ENCODE measurements at places on chromosomes 2 and 18.

DNA sequence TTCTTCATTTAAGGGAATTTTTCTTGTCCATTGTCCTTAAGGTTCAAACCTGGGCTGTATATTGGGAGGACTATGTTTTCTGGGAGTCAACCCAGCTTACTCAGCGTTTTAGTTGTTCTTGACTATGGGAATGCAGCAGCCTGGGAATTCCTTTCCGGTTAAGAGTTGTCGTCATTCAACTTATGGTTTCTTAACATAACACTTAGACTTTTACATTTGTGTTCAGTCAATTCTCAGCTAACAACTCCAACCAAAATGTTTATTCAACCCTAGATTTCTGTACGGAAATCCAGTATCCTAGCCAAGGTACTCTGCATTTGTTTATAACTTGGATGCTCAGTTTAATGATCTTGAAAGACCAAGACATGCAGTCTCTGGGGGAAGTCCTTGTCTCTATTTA is 960.9 kb downstream of the CBLN2 start:
- no peak for DNase-seq

DNA sequence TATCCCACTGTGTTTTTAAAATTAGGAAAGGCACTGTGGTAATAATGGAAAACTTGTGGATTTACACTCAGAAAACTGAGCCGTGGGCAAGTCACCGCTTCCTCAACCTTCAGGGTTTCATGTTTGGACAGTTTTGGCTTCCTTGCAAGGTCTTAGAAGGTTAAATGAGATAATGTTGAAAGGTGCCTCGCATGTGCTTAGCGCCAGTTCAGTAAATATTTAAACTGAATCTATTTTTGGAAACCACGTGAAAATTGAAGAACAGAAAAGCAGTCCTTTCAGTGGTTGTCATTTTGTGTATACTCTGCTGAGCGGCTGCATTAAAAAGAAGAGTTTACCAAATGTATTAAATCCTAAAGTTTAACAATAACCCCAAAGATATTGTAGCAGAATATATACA is 15.2 kb upstream of the AGAP1 start:
- no peak for DNase-seq

DNA sequence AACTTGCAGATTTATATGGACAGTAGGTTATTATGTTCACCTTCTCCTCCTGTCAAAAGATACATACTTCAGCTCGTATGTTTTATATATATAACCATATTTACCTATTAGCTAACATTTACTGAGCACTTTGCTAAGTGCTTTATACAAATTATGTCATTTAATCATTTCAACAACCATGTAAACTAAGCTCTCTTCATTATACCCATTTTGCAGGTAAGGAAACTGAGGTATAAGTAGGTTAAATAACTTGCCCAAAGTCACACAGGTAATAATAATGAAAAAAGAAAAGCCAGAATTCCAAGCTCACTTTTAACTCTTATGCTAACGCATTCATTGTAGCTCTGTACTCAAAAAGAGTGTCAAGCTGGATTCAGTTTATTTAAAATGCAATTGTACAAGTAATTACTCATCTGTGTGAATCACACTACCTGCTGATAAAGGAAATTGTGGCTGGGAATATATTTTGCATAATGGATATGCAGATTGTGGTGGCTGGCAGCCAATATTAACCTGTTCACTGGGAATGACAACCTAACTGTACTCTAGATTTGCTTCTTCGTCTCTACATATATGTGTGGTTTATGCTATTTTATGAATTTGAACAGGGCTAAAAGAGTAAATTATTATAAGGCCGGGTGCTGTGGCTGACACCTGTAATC is 20.6 kb downstream of the SLC16A14 start:
- DNase-seq, result no peak

GRCh38 chr18:45958027-45958426 is 9.1 kb downstream of the EPG5 start:
- DNase-seq, result no peak

- DNase-seq, result no peak
These were observed 86.0 kb downstream of the ACSL3 start for GRCh38 chr2:222946700-222947287.

DNA sequence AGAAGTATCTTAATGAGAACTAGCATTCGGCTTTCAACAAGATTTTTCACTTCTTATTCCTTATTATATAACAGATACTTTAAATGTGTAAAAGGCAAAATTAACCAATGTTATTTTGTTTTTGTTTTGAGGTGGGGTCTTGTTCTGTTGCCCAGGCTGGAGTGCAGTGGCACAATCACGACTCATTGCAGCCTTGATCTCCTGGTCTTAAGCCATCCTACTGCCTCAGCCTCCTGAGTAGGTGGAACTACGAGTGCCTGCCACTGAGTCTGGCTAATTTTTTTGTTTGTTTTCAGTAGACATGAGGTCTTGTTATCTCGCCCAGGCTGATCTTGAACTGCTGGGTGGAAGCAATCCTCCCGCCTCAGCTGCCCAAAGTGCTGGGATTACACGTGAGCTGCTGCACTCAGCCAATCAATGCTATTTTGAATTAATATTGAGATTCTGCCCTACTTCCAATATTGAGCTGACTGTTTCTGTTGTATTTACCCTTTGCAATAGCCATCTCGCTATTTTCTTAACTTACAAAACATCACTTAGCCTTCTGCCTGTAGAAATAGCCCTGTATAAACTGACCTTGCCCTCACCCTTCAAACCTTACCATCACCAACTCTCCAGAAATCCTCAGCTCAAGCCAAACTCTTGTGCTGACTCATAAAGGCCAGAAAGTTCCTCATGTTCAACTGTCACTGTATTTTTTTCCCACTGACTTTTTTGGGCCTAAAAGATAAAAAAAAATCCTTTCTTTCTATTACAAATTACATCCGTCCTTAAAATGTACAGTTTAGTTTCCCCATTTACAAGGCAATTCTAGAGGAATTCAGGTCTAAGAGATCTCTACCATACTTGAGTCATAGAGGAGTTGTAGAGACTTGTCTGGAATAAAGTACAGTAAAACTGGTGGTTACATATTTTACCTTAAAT is 94.3 kb downstream of the OLA1 start:
- no peak for DNase-seq

DNA sequence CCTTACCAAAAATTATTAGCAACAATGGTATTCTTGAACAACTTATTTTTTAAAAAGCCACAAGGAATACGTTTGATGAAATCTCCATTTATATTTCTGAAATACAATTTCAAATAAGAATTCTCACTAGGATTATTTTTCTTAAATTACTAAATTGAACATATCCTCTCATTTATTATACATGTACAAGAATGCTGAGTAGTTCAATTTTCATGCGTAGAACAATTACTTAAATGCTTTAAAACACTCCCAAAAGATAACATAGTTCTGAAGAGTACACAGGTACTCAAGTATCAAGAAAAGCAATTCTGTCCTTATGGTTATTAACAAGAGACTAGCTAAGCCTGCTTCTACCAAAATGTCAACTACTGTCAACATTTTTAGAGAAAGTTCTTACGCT is 268.1 kb downstream of the ZNF385B start:
- no peak for DNase-seq

DNA sequence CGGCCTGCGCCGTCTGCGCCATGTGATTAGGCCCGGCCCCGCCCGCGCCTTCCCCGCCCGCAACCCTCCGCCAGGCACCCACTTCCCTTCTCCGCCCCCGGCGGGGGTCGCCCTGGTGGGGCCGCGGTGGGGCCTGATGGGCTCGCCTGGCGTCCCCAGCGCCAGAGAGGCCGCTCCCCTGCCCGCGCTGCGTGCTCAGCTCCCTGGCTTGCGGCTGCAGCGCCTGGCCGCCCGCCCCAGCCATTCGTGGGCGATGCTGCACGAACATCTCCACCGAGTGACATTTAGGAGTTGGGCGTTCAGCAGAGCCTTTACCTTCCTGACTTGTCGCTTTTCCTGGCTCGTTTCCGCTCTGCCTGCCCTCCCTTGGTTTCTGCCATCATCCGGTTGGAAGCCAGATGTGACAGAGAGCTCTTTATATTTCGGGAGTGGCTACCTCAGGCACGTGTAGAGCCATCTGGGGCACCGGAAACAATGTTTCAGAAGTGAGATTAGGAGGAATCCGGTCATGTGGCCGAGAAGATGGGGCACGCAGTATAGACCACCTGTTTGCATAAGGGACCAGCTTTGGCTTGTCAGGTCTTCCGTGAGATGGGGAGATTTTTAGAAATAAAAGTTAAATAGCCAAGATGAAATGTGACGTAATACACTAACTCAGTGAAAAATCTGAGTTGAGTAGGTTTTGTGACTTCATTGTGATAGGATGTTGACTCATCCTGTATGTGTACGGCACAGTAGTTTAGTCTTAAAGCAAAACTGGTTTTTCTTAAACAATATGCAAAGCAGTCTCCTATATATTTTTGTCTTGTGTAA is 1.2 kb downstream of the GLS start:
- peak; percentile 53 for DNase-seq

GRCh38 chr2:97812931-97813330 is 99.6 kb downstream of the ZAP70 start:
- DNase-seq, result no peak

DNA sequence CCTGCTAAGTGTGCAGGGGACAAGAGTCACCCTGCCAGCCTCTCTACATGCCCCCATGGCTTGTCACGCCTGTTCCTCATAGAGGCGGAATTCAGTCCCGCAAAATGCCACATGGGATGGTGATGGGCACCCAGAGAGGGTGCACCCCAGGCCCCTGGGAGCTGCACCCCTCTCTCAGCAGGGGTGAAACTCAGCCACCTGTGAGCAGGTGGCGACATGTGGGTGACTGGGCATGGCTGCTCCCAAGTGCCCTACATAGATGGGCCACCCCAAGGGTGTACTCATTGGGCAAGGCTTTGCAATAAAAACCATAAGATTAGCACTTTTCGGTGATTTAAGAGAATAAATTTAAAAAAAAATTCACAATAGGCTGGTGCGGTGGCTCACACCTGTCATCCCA is 6.3 kb downstream of the HS6ST1 start:
- no peak for DNase-seq

DNA sequence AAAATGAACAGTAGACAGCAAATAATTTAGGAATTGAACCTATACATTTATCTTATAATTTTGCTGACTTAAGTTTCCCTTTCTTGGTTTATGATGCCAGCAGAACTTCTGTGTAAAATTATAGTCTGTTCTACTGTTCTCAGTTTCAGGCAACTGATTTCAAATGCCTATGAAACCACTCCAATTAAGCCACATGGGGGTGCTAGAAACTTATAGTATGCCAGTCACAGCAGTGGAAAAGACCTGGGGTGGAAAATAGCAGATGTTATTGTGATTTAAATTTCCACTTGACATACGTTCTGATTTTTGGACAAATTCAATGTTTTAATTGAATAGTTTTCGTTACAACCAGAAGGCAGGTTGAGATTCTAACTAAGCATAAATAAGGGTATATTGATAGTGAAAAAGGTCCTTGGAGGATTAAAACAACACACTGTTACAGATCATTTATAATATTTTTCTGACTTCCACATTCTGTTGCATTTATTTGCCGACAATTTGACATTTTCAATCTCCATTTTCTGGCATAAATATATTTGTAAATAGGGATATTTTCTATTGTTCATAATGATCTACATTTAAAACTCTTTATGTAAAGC is 61.4 kb downstream of the CPS1 start:
- no peak for DNase-seq

GRCh38 chr2:55155764-55156281 is 76.3 kb downstream of the CLHC1 start:
- DNase-seq, result no peak

GRCh38 chr2:227204452-227204851 is 40.0 kb downstream of the COL4A3 start:
- no peak for DNase-seq

GRCh38 chr2:176160251-176160985 is 3.3 kb downstream of the HOXD3 start:
- DNase-seq, result no peak

DNA sequence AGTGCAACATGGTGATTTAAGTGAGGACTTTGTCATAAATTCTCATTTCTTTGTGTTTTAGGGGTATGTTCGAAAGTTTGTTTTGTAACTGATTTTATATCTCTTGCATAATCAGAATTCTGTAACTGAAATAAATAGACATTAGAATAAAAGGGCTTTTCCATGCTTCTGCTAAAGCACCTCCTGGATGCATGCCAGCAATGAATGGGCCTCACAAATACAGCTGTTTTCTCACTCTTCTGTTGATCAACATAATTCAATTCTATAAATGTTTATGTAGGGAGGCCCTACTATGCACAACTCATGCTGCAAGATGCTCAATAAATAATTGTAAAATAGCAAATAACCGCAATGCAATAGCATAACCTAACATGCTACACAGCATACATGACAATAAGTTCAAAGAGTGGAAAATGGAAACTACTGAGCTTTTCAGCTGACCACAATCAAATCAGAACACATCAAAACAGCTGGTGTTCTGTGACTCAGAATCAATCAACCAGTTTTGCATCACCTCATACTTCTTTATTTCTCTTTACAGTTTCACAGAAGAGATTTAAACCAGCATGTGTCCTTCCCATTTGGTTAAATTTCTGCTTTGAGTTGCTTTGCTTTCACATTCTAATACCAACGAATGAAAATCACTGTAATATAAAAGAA is 11.0 kb downstream of the CDH7 start:
- DNase-seq, result no peak

DNA sequence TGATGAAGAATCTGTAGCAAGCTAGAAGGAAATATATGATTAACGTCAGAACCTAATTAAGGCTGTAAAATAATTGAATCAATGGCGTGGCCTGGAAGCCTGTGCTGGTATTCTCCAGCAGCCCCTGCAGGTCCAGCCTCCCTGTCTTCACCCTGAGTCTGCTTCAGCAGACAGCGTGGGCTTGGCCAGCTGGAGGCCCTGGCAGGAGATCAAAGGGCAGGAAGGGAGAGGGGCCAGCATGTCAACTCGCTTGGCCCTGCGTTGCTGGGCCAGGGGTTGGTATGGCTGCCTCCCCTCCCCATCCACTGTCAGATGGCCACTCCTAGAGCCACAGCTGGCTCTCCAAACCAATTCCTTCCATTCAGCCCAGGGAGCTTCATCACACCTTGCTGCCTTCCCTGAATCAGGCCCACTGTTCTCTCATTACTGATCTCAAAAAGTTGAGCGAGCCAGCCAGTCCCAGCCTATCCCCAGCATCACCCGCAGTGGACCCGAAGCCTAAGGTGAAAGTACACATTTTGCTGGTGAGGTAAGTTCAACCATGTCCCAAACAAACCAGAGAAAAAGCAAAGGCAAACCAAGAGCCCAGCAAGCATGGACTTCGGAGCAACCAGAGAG is 228.4 kb upstream of the AGAP1 start:
- DNase-seq, result no peak

GRCh38 chr2:125313806-125314205 is 1288.7 kb downstream of the CNTNAP5 start:
- no peak for DNase-seq
